ENCODE measurements at places on chromosomes 11 and 22.

DNA sequence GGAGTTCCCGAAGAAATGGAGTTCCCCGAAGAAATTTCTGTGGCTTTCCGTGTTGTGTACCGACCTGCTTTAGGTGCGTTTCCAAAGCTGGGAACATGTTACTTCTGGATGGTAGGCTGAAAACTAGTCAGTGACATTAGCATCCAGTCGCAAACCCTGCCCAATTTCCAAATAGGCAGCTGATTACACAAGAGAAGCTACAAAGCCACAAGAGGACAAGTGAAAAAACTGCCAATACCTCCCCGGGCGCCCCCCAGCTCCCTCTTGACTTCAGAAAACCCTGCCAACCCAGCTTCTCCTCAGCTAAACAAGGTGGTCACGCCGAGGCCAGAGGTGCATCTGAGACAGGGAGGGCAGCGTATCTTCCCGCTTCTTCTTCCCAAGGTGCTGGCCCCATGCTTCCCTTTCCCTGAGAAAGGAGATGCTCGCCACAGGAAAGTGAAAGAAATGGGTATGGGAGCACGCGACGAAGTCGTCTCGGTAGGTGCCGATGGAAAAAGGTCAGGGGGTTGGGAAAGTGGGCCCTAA lies 551 bp downstream of the AGBL2 start:
- DNase-seq = no peak

DNA sequence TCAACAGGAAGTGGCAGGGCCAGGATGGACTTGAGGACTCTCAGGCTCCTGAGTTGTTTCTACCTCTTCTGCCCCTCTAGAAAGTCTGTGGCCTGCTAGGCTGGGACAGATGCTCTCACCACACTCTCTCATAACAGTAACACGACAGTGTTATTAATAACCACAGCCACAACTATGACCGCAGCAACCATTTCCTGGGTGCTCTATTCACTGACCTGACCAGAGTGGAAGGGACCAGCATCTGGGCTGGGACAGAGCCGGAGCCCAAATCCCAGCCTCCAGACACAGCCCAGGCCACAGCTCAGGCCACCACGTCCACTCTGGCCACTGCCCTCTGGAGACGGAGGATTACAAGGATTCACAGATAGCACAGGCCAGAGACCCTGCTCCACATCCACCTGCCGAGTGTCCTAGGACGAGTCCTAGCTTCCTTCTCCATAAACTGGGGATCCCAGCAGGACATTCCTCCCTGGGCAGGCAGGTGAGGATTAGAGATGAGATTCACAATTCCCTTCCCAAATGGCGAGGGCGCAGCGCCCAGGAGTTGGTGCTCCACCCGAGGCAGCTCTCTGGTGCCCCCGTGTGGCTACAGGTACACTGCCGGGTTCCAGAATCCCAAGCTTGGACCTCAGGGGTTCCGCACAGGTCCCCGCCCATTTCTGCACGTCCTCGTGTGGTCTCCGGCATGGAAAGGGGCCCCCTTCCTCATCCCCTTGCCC lies 7.1 kb downstream of the PNPLA5 start:
- DNase-seq = peak; percentile 11

DNA sequence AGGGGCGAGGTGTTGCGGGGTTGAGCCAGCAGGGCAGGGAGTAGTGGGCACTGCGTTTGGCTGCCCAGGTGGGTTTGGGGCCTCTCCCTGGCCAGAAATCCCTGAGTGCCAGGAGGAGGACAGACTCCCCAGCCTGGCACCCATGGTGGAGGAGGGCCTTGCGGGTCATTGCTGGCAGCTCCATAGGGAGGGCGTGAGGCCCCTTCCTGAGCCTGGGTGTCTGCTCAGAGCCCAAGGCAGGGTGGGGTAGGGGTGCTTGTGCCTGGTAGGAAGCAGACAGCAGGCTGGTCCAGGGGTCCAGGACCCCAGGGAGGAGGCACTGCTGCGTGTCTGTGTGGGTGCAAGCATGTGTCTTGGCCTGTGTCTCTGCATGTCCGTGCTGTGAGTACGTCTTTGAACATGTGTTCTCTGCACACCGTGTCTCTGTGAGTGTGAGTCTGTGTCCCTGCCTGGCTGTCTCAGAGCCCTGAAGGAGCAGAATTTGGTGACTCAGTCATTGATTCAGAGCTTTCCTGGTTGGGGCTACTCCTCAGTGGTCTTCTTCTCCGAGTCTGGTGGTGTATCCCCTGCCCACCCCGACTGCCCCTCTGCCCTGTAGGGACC lies 3.9 kb downstream of the TSPAN4 start:
- no peak for DNase-seq

GRCh38 chr22:30158744-30159500 lies 78.7 kb downstream of the HORMAD2 start:
- no peak for DNase-seq

DNA sequence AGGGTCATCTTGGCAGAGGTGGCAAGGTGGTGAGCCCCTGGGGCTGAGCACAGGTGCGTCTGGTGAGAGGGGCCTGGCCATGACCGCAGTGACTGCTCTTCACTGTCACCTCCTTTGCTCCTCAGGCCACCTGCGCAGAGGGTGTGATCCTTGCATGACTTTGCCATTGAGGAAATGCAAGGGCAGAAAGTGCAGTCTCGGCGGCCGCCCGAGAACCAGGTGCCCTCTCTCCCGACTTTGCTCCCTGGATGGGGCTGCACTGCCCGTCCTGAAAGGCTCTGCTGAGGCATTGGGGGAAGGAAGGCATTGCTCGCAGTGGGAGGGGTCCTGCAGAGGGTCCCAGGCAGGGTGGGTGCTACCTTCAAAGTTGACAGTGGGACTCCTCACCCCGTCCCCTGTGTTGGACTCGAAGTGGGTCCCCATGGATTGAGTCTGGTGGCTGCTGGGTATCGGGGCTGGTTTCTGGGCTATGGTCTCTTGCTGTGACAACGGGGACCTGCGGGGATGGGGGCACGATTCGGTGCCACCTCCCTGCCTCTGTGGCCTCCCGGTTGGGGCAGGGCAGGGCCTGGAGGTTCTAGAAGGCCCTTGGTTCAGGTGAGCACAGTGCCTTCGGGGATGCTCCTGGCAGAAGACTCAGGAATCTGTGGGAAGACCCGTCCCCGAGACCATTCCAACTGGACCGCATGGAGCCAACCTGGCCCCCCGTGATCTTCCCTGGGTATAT lies 1239.4 kb downstream of the BRD1 start:
- no peak for DNase-seq

DNA sequence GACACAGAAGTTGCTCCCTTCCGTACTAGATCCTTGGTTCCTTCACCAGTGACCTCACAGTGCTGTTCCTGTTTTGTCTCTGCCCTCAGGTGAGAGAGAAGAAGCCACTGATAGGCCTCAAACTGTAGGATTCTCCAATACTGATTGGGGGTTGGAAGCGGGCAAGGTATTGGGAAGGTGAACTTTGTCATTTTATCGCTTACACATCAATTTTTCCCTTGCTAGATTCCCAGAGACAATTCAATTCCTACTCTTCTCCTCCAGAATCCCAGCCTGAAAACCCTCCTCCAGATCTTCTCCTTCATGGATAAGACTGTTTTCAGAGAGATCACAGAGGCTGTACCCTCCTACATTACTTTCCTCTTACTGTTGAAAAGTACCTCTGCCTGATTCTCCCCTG lies 9.4 kb upstream of the OR2D3 start:
- no peak for DNase-seq

DNA sequence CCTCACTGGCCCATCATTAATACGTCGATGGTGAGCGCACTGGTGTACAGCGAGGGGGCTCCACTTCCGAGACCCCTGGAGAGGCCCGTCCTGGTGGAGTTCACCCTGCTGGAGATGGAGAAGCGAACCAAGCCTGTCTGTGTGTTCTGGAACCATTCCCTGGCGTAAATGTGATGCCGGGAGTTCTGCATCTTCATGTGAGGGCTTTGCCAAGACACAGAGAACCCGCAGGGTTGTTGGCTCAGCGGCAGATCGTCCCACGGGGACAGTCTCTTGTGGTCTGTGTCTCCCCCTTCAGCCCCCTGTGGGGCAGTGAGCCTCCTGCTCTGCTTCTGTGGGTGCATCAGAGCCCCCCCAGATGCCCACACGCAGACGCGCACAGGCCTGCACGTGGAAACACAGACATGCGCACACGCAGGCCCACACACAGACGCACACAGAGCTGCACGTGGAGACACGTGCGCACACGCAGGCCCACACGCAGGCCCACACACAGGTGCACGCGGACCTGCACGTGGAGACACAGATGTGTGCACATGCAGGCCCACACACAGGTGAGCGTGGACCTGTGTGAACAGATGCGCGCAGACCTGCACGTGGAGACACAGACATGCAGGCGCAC lies 55.8 kb upstream of the PRODH start:
- no peak for DNase-seq

DNA sequence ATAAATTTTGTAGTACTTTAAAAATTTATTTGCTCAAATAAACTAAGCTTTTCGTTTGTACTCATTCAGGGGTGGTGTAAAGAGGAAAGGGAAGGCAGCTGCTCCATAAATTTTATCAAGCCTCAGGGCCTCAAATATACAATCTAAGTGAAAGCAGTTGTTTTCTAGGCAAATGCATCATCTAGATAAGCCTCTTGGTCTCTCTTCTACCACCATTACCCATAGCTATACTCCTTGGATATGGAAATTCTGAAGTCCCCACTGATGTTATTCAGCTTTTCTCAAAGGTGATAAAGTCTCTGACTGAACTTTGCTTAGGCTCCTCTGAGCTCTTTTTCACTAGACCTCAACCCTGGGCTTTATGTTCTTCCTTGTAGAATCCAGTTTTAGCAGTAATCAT lies 1313.1 kb downstream of the JRKL start:
- DNase-seq = no peak

DNA sequence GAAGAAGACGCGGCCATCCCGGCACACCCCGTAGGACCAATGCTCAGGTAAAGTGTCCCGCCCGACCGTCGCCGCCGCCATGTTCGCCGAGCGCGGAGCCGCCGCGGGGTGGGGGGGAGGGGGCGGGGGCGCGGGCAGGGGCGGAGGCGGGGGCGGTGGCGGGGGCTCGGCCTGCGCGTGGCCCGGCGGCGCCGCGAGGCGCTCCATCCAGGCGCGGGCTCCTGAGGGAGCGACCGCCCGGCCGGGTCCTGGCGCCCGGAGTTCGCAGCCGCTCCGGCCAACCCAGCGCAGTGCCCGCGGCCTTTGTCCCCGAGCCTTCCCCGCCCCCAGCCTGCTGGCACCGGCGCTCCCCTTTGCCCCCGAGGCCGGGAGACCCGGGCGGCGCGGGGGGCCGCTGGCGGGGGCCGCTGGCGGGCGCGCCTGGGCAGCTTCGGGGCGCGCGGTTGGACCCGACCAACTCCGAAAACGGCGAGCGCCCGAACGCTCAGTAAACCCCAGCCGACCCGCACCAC lies at the start of gene PLEKHA7:
Gene PLEKHA7 (minus strand): TSS at position 94 of the 512 bp plus-strand sequence. CDS start 13 bp downstream, at position 81.
- no peak for DNase-seq

DNA sequence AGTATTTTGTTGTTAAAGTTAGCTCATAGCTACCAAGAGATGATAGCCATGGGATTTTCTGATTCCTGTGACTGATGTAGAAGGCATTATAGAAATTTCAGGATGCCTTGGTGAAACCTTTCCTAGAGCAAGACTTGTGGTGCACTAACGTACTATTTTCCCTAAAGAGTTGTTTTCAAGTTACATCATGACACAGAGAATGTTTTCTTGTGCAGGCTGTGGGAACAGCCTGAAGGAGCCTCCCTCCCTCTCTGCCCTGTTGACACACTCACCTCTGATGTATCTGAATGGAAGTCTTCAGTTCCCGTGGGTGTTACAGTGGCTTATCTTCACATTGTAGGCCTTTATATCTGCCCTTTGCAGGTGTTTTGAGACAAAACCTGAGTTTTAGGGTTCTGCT lies 121.6 kb downstream of the LDLRAD3 start:
- DNase-seq = no peak

DNA sequence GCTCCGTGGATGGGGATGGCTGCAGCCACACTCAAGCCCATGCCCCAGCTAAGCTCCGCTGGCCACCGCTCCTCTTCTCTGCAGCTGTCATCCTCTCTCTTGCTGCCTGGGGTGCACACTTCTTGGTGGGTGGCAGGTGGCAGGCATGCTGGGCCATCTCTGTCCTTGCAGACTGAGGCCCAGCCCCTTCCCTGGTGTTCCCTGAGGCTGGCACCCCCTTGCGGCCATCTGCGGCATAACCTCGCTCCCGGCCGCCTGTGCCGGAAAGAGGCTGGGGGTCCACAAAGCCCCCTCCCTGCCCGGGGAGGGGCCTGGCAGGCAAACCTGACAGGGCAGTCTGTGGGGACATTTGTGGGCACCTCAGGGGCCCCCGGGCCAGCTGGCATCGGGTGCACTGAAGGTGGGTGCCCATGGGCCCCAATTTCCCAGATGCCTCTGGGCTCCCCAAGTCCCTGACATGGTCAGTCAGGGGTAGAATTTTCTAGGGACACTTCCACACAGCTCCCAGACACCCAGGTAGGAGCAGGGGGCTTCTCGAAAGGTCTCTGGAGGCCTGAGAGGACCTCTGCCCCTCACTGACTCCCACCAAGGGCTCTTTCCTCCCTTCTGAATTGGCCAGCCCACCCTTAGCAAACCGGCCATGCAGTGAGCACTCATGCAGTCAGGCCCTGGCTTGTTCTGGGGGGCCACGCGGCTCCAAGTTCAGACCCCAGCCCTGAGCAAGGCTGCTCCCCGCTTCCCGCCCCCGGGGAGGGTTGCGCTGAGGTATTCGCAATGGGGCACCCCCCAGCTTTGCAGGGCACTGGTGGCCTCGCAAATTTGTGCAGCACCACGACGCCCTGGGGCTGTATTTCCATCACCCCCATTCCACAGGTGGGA lies 23.5 kb upstream of the TH start:
- no peak for DNase-seq

DNA sequence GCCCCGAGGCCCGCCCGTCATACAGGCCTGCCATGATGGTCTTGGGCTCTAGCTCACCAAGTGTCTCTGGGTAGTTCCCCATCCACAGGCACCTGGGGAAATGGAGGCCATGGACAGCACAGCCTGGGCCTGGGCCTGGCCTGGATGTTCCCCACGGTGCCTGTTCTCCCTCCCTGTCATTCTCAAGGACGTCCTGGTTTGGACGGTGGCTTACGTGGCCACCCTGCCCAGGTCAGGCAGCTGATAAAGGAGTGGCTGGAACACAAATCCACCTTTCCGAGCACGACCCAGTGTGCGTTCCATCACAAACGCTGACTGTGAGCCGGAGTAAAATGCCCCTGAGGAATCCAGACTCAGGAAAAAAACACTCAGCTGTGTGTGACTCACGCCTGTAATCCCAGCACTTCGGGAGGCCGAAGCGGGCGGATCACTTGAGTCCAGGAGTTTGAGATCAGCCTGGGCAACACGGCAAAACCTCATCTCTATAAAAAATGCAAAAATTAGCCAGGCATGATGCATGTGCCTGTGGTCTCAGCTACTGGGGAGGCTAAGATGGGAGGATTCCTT lies 41.2 kb upstream of the TESMIN start:
- no peak for DNase-seq

GRCh38 chr11:67174311-67174710 lies 55.2 kb downstream of the KDM2A start:
- DNase-seq = no peak

DNA sequence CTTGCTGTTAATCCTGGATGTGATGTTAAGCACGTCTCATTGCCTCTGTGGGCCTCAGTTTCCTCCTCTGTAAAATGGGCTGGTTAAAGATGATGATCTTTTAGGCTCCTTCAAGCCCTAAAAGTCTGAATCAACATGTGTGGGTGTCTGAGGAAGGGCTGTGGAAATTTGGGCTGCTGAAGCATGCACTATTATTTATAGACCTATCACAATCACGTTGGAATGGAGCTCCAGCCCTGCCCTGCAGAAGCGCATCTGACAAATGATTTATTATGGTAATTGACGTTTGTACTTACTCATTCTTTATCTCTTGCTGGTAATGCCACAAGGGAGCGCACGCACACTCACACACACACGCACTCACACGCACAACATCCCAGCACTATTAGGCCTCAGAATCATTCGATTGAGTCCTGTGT lies 20.4 kb downstream of the P2RX3 start:
- DNase-seq = no peak
